GM13977 (cell line): ENCODE measurements at places on chromosomes 5 and 9.
A peak's percentile ranks its signal among the peaks of the same experiment; 100 is the strongest.

DNA sequence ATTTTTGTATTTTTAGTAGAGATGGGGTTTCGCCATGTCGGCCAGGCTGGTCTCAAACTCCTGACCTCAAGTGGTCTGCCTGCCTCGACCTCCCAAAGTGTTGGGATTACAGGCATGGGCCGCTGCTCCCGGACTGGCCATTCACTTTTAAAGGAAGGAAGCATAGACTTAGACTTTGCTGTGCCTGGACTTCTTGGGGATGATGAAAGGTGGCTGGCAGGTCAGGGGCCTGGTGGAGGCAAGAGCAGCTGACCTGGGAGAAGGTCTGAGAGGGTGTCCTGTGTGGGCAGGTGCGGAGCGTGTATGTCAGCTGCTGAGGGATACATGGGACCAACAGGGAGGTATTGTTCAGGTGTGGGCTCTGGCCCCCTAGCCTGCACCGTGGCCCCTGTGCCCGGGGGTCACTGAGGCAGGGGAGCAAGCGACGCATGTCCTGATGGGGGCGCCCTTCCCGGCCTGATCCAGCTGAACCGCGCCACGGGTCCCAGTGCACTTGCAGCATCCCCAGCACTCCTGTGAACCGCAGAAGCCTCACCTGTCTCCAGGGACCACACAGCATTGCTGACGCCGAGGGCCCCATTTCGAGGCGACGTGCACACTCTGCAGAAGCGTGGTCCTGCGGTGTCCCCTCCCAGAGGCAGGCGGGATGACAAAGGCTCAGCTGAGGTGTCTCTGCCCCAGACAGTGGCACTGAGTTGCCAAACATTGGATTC lies 23.1 kb downstream of the NDUFS6 start:
- no peak for DNase-seq

DNA sequence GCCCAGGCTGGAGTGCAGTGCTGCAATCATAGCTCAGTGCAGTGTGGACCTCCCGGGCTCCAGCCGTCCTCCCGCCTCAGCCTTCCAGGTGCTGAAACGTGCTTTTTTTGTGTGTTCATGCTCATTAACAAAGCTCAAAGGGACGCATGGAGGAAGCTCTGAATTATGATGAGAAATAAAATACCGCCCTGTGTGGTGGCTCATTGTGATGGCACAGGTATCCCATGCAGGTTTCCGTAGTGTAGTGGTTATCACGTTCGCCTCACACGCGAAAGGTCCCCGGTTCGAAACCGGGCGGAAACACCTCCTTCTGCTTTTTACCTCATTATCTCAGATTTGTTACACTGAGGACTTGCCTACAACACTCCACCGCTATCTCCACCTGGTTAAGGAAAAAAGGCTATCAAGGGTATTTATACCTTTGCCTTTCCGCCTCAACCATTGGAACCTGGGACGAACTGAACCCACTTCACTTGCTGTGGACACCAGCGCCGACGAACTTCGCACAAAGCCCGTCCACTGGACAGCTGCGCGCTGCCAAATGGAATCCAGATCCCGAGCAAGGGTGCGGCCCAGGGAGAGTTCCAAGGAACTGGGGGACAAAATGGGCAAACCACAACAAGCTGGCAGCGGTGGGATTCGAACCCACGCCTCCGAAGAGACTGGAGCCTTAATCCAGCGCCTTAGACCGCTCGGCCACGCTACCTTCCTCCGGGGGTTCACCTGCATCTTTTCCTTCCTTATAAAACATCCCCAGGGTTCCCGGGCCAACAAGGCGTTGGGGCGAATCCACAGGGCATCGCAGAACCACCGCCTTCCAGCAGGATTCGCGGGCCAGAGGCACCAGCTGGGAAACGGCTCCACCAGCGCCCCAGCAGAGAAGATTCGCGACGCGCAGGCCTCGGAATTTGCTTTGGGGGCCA lies 26.3 kb downstream of the OR2V2 start:
- no peak for DNase-seq

GRCh38 chr9:87742813-87743428 lies 17.0 kb downstream of the CTSL start:
- no peak for DNase-seq

- DNase-seq = no peak
These were observed 5.8 kb upstream of the SPATA31C2 start for GRCh38 chr9:88143957-88144625.

GRCh38 chr9:132984202-132985070 lies 5.9 kb downstream of the GFI1B start:
- no peak for DNase-seq

GRCh38 chr5:108504974-108505373 lies 123.1 kb upstream of the FBXL17 start:
- DNase-seq = no peak

- no peak for DNase-seq
These were observed 13.8 kb upstream of the CCL28 start for GRCh38 chr5:43425983-43426382.

DNA sequence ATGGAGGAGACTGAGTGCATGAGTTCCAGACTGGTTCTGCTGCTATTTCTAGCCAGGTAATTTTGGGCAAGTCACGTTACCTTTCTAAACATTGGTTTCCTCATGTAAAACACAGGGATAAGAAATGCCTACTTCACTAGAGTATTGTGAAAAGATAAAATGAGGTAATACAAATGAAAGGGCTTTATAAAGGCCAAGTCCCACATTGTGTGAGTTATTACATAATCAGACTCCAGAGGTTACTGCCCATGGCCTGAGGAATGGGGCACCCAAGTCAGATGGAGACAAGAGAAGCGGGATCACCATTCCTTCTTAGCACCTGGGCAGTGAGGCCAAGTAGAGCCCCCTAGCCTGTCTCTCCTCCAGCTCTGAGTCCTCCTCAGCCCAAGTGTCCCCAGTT lies 7.5 kb downstream of the HBEGF start:
- DNase-seq = no peak

- DNase-seq = no peak
These were observed 74.6 kb downstream of the RGS3 start for GRCh38 chr9:113538131-113538530.

DNA sequence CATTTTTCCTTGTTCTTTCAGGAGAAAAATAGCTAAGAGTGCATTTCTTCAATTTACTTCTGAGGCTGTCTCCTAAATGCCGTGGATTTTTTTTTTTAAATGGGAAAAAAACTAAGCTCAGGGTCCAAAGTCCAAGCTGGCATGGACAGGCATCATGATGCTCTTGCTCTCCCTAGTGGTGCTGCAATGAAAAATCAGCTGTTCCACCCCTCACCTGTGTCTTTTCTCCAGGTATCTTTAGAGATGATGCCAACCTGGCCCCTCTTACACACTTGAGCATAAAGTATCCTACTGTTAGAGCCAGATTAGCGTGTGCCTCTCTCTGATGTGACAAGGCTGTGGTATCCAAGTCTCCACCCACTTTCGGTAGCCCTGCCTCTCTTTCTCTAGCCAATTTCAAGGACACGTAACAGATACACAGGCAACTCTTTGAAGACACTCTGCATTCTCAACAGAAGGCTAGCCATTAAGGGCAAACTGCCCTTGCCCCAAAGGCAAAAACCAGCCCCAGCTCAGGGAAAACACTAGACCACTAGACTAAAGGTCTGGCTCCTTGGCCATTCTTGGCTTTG lies 208.8 kb downstream of the SAXO1 start:
- no peak for DNase-seq

DNA sequence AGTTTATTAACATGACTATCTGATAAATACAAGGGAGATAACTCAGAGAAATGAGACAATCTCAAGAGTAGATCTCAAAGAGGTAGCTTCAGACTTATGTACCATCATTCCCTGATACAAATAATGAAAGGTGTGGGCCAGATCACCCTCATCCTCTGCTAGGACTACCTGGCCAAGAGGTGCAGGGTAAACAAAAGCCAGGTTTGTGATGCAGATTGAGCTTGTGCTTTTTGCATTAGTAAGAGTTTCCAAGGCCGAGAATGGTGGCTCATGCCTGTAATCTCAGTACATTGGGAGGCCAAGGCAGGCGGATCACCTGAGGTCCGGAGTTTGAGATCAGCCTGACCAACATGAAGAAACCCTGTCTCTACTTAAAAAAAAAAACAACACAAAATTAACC lies 8.9 kb upstream of the SPIN1 start:
- no peak for DNase-seq

DNA sequence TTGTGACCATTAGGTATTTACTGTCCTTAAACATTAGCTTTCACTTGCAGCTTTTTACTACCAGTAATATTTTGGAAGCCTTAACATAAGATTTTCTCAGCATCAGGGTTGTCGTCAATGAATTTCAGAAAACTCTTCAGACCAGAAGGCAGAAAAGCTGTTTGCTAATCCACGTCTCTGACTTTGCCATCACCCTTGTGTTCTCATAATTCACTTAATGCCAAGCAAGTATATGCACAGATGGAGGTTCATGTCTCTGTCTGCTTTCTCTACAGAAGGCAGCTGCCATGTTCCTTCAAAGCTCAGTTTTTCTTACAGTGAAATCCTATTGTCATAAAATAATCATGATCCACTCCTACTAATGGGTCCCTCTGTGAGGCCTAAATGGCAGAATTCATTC lies 37.7 kb upstream of the LRRC19 start:
- no peak for DNase-seq

- no peak for DNase-seq
These were observed 133.4 kb upstream of the OSMR start for GRCh38 chr5:38712391-38712790.

DNA sequence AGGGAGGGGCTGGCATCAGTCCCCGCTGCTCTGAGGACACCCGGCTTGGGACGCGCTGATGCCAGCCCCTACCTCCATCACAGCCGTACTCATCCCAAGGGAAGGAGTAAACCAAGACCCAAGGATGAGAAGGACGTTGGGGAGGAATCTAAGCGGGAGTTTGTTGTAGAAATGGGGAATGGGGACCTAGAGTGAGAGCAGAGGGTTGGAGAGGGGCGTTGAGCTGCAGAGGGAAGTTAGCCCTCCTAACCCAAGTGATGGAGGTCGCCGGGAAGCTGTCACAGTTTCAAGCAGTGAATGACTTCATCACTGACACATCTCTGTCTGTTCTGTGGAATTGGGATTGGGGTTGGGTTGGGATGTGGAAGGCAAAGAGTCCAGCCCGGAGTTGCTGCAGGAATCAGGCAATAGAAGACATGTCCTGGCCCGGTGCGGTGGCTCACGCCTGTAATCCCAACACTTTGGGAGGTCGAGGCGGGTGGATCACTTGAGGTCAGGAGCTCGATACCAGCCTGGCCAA lies 759 bp upstream of the SUSD1 start:
- DNase-seq = no peak

DNA sequence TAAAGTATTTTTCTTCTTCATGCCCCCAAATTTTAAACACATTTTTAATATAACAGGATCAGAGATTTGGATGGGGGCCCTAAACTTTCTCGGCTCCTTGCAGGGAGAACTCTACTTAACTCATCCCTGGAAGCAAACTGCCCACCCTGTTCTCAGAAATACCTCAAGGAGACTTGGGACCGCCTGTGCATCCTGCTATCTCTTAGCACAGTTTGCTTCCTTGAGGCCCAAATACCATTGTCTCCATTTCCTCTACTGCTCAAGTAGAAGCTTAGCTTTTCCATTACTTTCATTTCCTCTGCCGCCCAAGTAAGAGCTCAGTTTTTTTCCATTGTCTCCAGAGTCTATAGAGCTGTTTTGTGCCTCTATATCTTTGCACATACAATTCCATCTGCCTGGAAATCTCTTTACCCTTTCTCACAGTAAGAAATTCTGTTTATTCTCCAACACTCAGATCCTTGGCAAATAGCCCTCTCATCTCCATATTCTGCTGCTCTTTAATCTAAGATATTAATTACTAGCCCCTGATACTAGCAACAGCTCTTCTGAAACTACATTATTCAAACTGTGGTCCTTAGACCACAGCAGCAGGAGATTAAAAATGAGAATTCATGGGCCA lies 137.8 kb downstream of the CEMIP2 start:
- DNase-seq = no peak

DNA sequence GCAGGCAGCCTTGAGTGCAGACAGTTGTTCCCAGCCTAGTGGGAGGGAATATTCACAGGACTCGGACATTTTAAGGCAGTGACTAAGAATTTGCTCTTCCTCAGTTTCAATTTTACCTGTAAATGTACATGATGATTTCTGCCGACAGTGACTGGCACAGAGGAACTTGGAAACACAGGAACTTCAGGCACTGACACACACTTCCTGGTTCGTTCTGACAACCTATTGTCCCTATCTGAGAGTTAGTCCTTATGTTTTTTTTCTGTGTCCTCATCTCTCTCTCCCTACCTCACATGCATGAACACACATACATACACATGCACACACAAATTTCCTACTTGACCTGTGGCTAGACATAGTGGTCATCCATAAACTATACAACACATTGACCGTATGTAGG lies 89.4 kb upstream of the CD180 start:
- DNase-seq = no peak

GRCh38 chr9:91841591-91841990 lies 108.4 kb downstream of the ROR2 start:
- DNase-seq = no peak

GRCh38 chr5:150782850-150783249 lies 4.3 kb downstream of the SMIM3 start:
- no peak for DNase-seq

GRCh38 chr9:89340332-89340731 lies 22.0 kb downstream of the SECISBP2 start:
- DNase-seq = peak; percentile 65

- no peak for DNase-seq
These were observed 50.6 kb downstream of the PCSK5 start for GRCh38 chr9:75941066-75941465.

GRCh38 chr9:115035841-115036612 lies 81.9 kb downstream of the TNC start:
- peak; percentile 40 for DNase-seq

DNA sequence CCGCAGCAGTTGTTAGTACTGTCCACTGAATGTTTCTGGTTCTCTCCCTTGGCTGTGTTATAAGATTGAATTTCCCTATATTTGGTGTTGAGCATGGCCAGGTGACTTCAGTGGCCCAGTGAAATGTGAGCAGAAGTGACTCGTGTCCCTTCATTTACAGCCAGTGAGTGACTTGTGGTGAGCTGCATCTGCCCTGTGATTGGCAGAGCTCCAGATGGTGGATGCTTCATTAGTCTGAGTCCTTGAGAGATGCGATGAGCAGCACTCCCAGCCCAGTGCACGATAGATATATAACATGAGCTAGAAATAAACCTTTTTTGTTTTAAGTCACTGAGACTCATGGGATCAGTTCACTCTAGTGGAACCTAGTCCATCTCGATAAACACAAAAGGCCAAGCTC lies 19.3 kb downstream of the PCSK5 start:
- DNase-seq = no peak
